ENCODE measurements at places on chromosomes 13 and 19.
A peak's percentile ranks its signal among the peaks of the same experiment; 100 is the strongest.

DNA sequence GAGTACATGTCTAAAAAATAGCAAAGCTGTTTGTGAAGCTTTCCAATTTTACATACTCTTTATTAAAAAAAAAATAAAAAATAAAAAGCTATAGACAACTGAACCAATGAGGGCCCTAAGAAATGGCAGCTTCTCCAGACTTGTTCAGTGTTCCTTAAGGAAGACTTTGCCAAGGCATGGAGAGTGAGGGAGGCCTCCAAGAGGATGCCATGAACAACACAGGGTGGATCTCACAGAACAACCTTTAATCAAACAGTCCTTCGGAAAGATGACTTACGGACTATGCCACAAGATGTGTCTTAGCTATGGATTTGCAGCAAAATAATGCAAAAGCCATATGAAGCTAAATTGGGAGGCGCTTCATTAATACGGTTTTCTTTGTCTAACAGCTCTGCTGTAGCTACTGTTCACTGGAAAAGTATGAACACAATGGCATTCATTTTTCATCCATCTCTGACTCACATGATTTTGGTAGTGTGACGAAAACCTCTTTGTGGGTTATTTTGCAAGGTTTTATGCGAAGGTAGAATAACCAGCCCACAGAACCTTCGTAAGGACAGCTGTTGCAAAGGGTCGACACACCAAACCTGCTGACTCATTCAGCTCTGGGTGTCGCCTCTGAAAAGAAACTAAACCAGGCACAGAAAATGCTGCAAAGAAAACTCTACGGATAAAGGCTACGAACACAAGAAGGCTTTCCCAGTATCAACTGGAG, 27.7 kb downstream of the EFNB2 start:
- no peak for DNase-seq

DNA sequence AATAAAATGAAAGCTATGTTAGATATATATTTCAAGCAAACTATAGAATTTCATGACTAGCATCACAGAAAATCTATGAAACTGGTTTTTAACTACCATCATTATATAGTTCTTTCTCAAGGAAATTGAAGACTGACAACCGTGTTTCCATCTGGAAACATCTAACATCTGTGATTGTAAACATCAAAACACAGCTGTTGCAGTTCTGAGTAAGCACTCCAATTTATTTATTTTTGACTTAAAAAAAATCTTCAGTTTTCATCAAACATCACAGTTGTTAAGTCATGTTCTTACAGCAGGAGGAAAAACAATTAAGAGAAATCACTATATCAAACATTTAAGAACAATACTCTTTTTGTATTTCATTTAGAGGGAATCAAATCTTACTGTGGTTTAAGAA, 1653.0 kb upstream of the MIR17HG start:
- DNase-seq = no peak

GRCh38 chr19:45862564-45863334, at the start of gene SYMPK:
Gene SYMPK, minus strand, starts transcription at chr19:45863147. Its CDS starts 8,652 bp downstream, at chr19:45854495.
- DNase-seq = peak; percentile 93

- no peak for DNase-seq
These were observed 22.4 kb downstream of the PIBF1 start for GRCh38 chr13:72804301-72804700.

GRCh38 chr13:99501848-99502301, 603 bp downstream of the TM9SF2 start:
- no peak for DNase-seq

DNA sequence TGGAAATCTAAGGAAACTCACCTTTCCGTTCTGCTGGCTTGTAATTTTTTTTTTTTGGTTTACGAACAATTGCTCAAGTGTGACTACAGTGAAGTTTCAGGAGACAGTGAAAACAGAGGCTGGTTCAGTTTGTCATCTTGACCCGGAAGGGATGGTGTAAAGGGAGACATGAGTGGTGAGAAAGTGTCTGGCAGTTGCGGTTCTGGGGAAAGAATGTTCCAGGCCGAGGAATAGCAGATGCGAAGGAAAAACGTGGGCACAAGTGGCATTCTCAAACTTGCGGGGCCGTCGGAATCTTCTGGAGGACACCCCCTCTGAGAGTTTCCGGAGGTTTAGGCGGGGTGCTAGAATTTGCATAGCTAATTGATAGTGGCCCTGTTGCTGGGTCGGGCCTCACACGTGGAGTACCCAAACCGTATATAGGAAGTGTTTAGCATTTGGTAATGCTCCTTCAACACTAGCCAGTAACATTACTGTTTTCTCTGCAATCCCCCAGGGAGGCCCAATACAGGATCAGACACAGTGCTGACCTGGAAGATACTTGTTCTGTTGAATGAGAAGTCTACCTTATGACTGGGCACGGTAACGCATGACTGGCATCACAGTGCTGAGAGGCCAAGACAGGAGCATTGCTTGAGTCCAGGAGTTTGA, 2.8 kb upstream of the TNFSF9 start:
- DNase-seq = no peak

DNA sequence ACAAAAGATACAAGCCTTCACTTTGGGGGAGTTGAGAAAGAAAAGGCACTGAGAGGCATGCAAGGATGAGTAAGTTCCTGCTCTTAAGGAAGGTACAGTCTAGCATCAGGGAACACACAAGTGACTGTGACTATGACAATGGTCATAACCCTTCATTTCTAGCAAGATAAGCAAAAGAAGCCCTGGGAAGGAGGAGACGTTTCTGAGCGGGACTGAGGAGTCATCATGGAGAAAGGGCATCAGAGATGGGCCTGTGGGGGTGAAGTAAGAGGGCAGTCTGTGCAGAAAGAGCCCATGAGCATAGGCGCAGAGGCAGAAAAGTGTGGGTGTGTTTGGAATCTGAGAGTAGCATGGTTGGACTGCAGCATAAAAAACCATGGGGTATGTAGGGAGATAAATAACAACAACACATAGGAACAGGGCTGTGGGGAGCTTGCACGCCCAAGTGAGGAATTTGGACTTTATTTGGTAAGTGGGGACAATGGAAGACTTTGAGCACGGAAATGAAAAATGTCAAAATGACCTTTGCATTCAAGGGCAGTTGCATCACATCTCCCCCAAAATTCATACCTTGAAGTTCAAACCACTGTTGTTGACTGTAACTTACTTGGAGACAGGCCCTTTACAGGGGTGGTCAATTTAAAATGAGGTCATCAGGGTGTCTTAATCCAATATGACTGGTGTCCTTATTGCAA, 86.7 kb downstream of the MBNL2 start:
- DNase-seq = no peak

- DNase-seq = no peak
These were observed 83.0 kb downstream of the TNFSF11 start for GRCh38 chr13:42656958-42657357.

- peak; percentile 41 for DNase-seq
These were observed 105.2 kb downstream of the INSR start for GRCh38 chr19:7188698-7189629.

GRCh38 chr13:35881360-35881759, 249.8 kb downstream of the DCLK1 start:
- DNase-seq = no peak

- DNase-seq = no peak
These were observed 491.2 kb downstream of the COG6 start for GRCh38 chr13:40146611-40147117.

DNA sequence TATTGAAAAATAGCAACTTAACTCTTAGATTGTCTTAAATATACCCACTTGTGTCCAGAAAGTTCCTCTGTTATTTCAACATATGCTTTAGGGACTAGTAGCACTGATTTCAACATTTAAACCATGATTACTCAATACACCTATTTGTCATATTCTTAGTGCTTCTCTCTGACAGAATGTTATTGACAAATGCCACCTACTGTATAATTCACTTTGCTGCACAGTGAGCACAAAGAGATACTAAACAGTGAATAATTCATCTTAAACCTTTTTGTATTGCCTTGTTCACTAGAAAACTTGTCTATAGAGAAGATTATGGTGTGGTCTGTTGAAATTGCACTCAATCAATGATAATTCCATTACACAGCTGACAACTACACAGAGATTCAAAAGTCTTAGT, 692.6 kb downstream of the PCDH17 start:
- DNase-seq = no peak

- no peak for DNase-seq
These were observed 11.3 kb downstream of the FLT3 start for GRCh38 chr13:28089065-28089464.

- no peak for DNase-seq
These were observed 144.4 kb downstream of the ZNF675 start for GRCh38 chr19:23542562-23542961.

DNA sequence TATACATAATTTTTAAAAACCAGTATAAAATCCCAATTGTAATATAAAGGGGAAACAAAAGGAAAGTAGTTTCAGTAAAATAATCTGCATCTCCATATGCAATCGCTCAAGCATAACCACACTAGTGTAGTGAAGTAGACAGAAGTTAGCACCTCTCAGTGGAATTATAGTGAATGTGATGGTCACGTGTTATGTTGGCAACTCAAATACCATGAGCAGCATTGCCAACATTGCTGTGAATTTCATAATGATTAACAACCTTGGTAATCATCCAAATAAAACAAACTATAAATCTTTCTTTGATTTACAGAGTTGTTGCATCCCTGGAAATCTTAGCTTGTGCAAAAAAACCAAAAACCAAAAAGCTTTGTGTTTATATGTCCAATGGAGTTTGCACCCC, 77.3 kb upstream of the SIAH3 start:
- no peak for DNase-seq

DNA sequence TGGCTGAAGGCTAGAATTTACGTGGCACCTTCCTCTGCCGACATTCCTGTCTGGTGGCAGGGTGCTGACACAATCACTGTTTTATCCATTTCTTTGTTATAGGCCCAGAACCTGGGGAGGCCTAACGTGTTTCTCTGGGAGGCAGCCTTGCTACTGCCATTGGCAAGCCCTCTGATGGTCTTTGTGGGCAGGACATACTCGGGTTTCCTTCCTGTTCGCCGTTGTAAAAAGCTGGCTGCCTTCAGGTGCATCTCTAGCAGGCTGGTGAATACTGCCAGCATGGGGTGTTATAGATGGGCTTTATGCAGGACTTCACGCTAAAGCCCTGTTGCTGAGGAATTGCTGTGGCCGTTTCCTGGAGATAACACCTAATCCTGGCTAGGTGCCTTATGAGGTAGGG, 28.1 kb downstream of the B3GLCT start:
- DNase-seq = no peak

DNA sequence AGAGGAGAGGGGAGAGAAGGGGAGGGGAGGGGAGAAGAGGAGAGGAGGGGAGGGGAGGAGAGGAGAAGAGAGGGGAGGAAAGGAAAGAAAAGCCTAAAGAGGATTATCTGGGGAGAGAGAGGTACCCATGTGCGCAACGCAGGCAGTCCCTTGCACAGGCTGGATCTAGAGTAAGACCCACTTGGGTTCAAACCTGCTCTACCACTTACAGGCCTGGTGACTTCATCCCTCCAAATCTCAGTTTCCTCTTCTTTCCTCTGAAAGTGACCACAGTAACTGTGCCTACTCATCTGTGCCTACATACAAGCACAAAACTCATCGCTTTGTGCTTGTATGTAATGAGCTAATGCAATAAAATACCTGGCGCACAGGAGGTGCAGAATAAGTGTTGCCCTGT, 732 bp upstream of the MAP1S start:
- no peak for DNase-seq

DNA sequence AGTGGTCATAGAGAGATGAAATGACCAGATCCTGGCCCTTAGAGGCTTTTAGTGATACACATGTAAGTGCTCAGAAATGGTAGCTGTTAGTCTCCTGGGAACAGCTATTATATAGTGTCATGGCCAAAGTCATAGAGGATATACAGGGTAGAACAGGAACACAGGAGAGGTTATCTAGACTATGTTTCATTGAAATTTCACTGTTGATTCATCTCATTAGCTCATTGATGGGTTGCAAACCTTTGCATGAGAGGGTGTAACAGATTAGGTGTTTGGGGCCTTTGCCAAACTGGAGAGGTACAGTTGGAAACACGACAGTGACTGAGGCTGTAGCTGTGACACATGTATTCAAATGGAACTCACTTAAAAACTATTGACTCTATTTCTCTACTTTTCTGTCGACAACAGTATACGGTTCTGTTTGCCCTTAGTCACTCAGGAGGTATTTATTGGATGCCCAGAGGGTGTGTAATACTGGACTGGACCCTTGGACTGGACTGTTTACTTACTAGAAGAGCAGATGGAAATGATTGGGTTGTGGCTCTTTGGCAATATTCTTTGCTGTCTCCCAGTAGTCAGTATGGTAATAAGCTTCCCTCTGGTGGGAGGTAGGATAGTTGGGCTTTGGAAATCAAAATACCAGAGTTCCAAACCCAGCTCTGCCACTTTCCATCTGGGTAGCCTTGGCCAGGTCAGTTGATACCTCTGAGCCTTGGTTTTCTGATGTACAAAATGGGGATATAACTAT, 29.8 kb downstream of the ARHGAP35 start:
- no peak for DNase-seq

GRCh38 chr13:108561149-108561548, 68.3 kb upstream of the MYO16 start:
- peak; percentile 8 for DNase-seq

GRCh38 chr13:27295096-27295495, 24.5 kb downstream of the RASL11A start:
- DNase-seq = no peak

DNA sequence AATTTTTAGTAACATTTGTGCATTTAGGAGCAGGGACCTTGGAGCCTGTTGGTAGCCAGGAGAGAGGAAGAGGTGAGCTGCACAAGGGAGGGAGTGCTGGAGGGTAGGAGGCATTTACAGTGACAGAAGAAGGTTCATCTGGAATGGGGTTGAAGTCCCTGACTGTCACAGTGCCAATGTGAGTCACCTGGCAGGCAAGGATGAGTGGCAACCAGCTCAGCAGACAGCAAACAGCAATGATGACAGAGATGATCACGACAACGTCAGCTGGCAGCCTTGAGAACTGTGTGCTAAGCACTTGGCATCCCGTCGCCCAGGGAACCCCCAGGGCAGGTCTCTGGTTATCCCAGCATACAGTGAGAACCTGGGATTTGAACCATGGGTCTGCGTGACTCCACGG, 2.6 kb downstream of the OR10H5 start:
- peak; percentile 6 for DNase-seq

DNA sequence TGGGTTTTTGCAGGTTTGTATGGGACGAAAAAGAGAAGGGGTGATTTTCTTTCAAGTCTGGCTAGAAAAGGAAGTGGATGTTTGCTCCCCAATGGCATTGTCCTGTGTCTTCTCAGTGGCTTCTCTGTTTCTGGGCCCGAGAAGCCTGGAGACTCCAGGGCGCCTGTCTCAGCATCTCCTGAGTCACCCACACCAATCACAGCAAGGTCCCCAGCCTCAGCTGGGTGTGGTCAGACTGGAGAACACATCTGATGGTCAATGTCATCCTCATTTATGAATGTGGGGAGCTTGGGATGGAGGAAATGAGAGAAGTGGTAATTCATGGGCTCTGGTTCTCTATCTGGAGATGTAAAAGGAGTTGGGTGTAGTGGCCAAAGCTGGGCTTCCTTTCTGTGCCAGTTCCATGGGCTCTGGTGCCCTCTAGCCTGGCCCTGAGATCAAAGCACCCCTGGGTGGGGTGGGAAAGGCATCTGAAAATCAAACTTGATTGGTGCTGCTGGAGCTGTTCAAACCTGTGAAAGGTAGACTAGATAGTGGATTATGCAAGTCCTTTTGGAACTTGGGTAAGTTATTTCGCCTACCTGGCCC, 13.4 kb downstream of the RASL11A start:
- DNase-seq = no peak
